ENCODE measurements at places on chromosomes 11 and 22.

- DNase-seq, result no peak
These were observed 4.1 kb downstream of the BDNF start for GRCh38 chr11:27696115-27696514.

GRCh38 chr11:129973068-129973467, 29.6 kb downstream of the PRDM10 start:
- no peak for DNase-seq

GRCh38 chr22:19902245-19902715, 39.3 kb upstream of the COMT start:
- no peak for DNase-seq

DNA sequence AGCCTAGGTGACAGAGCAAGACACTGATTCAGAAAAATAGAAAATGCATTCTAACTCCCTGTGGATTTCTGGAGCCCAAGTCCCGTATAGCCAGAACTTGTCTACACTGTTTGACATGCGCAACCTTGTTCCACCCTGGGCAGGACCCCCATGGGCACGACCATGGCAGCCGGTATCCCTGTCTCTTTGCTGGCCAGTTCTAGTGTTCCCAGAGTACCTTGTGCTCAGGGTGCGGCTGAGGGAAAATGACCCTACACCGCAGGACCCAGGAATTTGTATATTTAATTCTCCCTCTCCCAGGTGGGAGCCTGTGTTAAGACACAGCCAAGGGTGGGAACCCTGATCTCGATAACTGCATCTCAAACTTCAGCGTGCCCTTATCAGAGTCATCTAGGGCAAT, 36.7 kb upstream of the RIC3 start:
- no peak for DNase-seq
